ENCODE measurements at places on chromosomes 3 and 15.

DNA sequence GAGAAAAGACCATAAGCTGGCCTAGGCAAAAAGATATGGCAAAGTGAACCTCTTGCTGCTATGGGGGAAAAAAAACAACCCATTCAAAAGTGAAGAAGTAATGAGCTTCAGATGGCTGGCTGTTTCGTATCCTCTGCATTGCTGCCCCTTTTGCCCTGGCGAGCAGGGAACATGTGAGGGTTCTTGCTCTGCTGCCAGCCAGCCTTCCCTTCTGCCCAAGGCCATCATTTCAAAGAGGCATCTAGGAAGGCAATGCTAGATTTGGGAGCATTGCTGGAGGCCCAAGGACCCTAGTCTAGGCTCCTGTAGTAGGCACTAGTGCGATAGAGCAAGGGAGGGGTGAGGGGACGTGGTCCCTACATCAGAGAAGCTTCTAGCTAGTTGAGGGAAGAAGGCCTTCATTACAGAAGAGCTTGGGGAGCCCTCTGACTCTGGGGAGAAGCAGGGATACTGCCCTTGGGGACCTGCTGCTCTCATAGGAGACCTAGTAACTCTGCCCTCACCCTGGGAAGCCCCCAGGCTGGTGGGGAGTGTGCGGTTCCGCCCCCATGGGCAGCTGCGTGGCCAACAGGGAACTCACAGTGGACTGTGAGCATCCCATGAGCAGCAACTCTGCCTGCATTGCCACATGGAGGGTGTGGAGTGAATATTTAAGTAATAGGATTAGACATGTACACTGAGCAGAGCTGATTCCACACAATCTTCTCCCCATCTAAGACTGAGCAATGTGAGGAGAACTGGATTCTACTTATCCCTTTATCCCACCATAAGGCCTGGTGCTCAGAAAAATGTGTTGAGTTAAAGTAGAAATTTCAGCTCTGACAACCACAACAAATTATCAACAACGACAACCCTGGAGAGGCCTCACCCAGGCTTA, 21.3 kb downstream of the ITGA11 start:
- DNase-seq, result no peak

GRCh38 chr15:63463793-63464192, 40.6 kb upstream of the USP3 start:
- DNase-seq, result no peak

DNA sequence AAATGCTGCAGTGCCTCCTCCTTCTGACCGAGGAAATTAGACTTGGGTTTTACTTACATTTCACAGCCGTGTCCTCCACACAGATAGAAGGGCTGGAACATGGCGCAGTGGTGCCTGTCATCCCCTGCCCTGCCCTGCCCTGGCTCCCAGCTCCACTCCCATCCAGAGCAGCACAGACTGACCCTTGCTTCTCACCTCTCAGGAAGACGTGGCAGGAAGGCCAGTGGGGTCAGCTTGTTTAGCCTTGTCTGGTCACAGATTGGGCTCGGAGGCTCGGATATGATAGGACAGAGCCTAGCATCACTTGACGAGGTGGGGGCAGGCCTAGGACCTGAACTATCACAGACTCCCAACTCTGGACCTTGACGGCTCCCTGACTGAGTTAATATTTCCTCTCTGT, 88.5 kb downstream of the LINGO1 start:
- DNase-seq, result no peak

- DNase-seq, result no peak
Measured at GRCh38 chr3:102573483-102574028, 138.7 kb downstream of the ZPLD1 start.
